ENCODE measurements at places on chromosomes 13 and 19.

DNA sequence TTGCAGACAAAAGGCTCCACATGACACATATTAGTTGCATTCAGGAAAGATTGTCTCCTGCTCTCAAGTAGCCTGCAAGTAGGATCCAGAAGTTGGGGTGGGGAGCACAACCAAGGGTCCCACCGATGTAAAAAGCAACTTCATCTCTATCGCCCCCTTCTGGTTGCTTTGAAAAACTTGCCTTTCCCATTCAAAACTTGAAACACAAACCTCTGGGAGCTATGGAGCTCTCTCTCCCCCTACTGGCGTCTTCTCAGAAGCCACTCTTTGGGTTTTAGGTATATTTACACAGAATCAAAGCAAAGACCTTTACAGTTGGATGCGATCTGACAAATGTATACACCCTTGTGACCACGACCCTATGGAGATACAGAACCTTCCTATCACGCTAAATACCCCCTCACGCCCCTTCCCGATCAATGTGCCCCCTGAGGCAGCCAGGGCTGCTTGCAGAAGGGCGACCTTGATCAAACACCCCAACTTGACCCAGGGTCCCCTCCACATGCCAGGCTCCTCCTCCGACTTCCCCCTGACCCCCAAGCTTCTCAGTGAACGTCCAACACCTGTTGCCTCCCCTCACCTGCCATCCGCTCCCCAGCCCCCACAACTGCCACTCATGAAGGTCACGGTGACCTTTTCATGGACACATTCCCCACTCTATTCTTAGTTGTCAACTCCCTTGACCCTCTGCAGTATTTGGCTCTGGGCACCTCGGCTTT, 10.1 kb downstream of the NOSIP start:
- DNase-seq, result peak; percentile 74

- DNase-seq, result no peak
These were observed 100.3 kb upstream of the DOCK9 start for GRCh38 chr13:99078017-99078771.

- no peak for DNase-seq
These were observed 6.9 kb downstream of the PKN1 start for GRCh38 chr19:14440049-14440448.

GRCh38 chr13:104837756-104838155, 1697.7 kb downstream of the EFNB2 start:
- DNase-seq, result no peak

DNA sequence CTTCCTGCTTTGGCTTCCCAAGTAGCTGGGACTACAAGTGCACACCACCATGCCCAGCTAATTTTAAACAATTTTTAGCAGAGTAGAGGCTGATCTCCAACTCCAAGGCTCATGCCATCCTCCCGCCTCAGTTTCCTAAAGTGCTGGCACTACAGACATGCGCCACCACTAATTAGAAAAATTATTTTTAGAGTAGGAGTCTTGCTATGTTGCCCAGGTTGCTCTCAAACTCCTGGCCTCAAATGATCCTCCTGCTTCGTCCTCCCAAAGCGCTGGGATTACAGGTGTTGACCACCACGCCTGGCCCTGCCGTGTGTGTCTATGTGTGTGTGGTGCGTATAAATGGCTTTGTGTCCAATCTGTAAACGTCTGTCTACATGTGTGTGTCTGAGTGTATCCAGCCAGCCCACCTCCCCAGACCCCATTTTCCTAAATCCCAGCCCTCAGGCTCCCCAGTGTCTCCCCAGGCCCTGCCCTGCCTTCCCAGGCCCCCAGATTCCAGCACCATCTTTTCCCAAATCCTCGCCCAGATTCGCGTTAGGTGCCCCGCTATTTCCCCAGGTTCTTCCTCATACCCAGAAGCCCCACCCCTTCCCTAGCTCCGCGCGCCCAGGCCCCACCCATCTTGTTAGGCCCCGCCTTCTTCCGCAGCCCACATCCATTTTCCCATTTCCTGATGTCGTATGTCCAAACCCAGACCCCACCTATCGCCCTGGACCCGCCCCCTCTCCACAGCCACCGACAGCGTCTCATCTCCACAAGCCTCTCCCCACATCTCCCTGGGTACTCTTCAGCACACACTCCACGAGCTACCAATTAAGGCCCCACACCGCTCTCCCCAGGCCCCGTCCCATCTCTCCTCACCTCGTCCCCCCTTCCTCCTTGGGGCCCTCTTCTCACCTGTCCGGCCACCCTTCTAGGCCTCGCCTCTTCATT, 24.9 kb downstream of the SLC8A2 start:
- no peak for DNase-seq

DNA sequence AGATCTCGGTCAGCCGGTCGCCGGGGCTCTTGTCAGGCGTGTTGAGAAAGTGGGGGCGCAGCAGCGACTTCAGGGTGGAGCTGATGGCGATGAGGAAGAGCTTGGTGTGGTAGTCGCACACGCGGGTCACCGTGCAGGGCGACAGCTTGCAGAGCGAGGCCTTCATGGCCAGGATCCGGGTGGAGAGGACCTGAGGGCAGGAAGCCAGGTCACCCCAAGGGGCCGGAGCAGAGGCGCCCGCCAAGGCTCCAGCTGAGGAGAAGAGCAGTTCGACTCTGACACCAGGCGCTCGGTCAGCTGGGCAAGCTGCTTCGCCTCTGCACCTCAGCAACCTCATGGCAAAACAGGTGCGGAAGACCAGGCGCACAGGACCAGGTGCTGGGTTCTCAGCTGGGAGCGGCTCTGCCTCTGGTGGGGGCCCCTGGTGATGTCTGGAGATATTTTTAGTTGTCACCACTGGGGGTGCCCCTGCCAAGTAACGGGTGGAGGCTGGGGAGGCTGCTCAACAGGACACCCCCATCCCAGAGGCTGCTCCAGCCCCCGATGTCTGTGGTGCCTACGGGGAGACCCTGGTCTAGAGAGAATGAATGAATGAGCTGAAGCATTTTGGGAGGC, 15.9 kb downstream of the CFD start:
- no peak for DNase-seq

DNA sequence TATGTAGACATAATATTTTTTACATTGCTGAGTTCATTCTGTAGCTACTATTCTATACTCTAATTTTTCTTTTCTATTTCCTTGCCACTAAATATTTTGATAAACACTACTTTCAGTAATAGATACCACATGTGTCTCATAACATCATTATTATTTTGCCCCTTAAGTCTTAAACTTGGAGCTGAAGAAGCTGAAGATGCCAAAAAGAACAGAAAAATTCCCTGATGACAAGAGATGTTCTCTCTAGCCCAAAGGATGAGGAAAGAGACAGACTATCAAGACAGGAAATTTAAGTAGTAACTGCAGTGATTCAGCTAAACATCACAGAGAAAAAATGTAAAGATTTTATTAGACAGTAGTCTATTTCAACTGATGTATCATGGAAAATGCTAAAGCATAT, 322.0 kb upstream of the KLHL1 start:
- DNase-seq, result no peak

DNA sequence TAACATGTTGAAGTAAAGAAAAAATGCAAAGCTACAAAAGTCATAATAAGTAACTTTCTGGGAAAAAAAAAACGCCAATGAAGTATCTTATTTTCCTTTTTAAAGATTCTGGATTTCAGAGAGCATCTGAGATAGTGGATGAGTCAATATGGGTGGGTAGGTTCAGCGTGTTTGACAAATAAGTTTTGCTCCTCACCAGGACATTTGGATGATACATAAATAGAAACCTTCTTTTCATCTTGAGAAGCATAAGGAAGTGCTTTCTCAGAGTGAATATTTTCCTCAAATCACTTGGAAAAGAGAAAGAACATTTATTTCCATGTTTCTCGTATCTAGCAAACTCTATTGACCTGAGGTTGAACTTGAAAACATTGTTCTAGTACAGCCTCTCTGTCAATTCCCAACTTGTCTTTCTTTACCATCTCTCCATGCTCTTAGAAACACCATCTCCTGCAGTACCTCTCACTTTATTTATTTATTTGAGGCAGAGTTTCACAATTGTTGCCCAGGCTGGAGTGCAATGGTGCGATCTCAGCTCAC, 463.2 kb downstream of the KLF5 start:
- no peak for DNase-seq

DNA sequence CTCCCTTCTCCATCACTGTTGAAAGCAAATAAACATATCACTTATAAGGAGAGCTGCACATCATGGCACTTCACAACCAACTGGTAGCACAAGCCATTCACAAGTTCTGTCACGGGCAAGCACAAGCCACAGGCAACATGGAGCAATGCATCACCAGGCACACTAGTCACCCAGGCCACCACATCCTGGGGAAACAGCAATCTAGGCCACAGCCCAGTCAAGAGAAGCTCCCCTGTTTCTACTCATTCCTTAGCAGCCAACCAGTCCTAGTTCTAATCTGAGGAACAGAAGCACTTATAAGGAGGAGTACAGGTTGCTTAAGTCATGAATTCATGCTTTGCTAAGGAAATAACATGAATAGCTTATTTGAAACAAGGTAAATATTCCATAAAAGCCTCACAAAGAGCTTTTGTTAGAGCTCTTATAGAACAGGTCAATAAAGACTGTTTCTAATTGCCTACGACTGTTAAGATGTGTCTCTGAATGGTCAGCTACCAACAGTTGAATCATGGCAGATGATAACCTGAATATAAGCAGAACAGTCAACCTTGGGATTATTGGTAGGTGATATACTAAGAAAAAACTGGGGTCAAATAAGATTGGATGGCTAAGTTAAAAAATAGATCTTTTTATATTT, 169.0 kb downstream of the TBC1D4 start:
- DNase-seq, result no peak

DNA sequence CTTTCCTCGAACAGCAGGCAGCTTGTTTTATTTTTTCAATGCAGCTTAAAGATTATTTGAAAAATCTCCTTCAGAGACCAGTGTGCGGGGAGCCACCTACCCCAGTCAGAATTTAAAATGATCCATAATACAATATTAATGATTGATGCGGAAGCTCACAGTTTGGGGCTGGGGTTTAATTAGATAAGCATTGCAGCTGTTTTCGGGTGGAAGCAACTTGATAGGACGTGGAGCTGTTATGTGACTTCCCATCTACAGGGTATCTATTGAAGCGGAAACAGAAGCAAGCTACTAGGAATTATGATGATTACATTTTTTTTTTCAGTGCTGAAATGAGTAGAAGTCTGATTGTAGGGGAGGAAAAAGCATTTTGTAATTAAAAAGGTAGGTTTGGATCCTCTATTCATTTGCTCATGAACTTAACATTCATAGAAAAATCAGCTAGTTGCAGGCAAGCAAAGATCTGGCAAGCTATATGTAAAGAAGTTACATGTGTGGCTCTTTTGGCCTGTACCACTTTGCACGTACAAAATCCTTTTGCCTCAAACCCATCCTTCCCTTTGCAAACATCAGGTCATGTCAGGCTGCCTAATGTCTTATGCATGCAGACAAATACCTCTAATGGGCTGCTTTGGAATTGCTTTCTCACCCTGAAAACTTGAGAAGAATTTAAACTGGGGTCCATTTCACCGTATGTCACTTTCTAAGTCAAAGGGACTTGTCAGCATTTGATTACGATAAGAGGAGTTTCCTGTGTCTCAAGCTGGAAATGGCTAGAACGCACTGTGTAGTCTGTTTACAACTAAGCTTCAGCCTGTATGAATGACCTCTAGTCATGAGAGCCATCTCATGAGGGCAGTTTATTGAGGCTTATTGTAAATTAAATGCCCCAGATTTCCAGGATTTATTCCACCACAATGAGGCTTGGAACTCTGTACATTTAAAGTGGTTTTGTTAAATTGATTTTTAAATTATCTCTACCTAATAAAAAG, 267.1 kb upstream of the TMTC4 start:
- no peak for DNase-seq

GRCh38 chr19:54299126-54299498, 13.9 kb downstream of the LILRA5 start:
- no peak for DNase-seq

DNA sequence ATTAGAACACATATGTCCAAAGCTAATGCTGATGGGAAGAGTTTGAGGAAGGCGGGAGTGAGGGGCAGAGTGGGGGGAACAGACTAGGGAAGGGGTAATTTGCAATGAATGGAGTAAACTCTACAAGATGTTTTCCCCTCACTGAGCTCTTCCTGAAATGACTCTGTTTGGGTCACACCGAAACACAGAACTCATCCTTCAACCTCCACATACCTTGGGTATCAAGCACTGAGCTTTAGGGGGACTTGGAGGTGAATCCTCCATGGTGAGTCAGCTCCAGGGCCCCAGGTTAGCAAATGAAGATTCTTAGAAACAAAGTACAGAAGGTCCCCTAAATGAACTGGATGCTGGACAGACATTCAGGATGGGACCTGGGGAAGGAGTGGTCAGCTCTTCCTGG, 1.3 kb upstream of the SIGLEC10 start:
- no peak for DNase-seq

GRCh38 chr13:68588623-68589022, 1358.5 kb upstream of the PCDH9 start:
- DNase-seq, result no peak

GRCh38 chr13:20033486-20033885, 75.0 kb downstream of the ZMYM2 start:
- no peak for DNase-seq

DNA sequence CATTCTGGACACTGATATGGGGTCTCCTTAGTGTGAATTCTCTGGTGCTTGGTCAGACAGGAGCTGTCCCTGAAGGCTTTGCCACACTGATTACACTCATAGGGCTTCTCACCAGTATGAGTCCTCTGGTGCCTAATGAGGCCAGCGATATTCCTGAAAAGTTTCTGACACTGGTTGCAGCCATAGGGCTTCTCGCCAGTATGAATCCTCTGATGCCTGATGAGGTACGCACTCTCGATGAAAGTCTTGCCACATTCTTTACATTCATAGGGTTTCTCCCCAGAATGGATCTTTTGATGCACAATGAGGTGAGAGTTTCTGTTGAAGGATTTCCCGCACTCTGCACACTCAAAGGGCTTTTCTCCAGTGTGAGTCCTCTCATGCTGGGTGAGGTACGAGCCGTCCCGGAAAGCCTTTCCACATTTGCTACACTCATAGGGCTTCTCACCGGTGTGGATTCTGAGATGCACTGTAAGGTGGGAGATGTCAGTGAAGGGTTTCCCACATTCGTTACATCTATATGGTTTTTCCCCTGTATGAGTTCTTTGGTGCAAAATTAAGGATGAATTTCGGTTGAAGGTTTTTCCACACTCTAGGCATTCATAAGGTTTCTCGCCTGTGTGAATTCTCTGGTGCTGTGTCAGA, 22.4 kb downstream of the ZNF329 start:
- DNase-seq, result no peak

DNA sequence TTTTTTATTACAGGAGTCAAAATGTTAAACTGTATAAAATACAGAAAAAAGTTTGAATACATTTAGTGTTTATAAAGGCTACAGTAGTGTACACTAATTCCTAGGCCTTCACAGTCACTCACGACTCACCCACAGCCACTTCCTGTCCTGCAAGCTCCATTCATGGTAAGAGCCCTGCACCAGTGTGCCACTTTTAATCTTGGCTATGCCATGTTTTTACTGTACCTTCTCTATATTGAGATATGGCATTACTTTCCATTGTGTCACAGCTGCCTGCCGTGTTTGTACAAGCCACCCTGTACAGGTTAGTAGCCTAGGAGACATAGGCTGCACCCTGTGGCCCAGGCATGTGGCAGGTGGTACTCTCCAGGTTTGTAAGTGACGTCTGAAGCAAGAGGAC, 32.1 kb downstream of the C1QTNF9 start:
- no peak for DNase-seq
